Hematopoietic multipotent progenitor cell treated with erythropoietin and hydrocortisone succinate and interleukin-3 and kit ligand, for 6 days (in vitro differentiated cells): ENCODE measurements at places on chromosomes 3 and 15.

DNA sequence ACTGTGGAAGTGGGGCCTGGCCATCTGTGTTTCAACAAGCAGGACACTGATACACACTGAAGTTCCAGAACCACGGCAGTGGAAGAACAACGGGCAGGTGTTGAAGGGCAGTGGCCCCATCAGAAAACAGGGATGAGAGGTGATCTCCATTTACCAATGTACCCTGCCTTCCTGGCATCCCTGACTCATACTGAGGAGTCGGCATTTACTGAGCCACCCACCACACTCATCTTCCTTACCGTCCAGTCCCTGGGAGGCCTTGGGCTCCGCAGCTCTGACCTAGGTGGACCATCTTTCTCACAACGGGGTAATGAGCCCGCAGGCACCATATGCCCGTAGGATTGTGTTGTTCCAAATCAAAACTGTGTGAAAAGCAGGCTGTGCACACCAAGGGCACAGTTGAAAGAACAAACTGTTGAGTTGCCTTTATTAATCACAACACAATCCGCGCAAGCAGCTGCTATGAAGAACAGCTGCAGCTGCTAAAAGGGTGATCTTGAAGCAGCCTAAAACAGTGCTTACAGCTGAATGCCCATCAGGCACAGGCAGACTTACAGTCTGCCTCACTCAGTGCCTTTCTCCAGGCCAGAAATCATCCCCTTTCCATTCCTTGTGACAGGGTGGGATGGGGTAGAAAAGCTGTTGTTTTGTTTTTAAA, 12.9 kb downstream of the MB21D2 start:
- DNase-seq, result no peak

DNA sequence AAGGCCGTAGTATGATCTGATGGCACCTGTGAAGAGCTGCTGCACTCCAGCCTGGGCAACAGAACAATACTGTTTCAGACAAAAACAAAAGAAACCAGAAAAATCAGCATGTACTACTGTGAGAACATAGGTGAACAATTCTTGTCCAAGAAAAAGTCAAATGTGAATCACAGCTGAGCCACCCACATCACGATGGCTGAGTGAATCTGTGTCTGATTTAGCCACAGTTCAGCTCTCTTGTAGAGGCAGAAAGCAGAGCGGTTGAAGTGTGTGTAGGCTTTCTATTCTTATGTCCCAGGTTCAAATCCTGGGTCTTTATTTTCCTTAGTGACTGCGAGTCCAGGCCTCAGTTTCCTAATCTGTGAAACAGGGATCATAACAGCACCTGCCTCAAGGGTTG, 4.4 kb upstream of the FURIN start:
- DNase-seq, result no peak

DNA sequence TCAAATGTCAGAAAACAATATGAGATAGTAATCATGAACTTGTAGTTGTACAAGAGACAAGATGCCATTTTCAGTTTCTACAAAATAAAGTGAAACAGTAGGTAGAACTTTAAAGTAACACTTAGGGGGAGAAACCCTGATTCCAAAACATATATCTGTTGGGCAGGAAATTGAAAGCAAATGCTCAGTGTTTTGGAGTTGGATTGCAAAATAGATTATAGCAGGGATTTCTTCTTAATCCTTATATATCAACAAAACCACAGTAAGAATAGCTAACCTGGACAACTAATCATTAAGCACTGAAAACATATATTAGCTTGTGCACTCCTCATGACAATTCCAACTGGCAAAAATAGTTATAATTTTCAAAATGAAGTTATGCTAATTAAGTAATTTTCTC, 46.9 kb downstream of the COMMD2 start:
- DNase-seq, result no peak

DNA sequence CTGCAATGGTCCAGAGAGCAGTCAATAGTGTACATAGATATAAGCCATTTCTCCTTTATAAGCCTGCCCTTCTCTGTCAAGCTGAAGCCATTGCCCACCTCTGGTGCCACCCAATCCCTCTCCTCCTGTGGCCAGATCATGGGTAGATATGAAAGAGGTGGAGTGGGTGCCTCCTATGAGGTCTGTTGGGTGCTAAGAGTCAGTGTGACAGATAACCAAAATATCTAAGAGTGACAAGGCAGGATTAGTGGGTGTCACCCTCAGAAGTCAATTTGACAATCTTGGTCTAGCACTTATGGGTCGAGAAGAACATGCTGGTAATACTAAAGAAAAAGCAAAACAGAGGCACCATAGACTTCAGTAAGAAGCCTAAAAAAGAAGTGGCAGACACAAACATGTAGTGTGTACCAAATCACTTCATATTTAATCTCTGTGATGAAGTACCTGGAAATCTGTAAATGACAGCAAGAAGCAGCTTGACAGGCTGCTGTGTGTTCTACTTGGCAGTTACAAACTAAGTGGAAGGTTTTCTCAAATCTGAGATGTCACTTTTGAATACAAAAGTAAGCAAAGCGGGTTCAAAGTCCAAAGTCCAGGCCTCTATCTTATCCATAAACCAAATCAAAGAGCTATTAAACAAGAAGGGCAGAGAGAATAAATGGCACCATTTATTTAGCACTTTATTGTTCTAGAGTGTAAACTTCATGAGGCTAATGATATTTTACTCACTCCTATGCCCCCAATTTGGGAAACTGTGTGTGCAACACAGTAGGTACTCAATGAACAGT, 118.9 kb upstream of the EOMES start:
- no peak for DNase-seq

GRCh38 chr15:70799667-70800450, 36.5 kb upstream of the UACA start:
- no peak for DNase-seq

DNA sequence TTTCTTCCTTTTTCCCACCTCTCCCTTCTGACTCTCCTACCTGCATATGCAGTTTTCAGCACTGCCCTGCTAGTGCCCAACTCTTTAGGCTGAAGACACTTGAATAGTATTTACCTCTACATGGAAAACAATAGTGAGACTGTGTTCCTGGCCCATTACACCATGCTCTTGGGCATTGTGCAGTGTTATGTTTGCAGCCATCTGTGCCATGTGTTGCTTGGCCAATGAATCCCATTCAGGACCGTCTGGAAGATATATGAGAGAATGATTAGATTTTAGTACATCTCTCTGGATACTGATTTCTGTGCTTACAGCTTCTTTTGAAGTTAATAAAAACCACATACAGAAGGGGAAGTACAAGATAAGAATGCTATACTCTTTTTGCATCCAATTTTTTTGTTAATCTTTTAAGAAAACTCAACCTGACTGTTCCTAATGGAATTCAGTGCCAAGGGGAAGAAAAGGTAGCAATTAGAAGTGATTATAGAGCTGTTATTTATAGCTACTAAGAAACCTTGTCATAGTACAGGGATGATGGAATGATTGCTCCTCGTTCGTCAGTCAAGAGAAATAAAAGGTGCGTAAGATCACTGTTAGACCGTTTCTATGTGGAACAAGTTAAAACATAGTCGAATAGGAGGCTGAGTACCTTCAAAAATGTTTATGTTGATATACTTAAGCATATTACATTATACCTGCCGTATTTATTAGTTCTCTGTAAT, 58.9 kb downstream of the TMEM41A start:
- DNase-seq, result no peak

DNA sequence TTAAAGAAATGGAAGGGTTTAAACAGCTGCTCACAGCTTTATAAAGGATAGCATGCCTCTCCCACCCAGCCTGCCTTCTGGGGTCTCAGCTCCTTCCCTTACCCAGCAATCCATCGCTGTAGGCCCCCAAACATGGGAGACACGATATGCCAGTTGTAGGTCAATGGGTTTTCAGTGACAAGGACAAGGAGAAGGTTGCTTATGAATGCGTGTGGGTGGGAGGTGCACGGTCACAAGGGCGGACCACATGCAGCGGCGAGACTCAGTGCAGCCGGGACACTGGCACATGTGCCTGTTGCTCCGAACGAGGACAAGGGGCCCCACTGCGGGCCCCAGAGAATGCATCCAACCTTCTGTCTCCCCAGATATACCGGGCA, 67.0 kb downstream of the MGLL start:
- DNase-seq, result no peak

DNA sequence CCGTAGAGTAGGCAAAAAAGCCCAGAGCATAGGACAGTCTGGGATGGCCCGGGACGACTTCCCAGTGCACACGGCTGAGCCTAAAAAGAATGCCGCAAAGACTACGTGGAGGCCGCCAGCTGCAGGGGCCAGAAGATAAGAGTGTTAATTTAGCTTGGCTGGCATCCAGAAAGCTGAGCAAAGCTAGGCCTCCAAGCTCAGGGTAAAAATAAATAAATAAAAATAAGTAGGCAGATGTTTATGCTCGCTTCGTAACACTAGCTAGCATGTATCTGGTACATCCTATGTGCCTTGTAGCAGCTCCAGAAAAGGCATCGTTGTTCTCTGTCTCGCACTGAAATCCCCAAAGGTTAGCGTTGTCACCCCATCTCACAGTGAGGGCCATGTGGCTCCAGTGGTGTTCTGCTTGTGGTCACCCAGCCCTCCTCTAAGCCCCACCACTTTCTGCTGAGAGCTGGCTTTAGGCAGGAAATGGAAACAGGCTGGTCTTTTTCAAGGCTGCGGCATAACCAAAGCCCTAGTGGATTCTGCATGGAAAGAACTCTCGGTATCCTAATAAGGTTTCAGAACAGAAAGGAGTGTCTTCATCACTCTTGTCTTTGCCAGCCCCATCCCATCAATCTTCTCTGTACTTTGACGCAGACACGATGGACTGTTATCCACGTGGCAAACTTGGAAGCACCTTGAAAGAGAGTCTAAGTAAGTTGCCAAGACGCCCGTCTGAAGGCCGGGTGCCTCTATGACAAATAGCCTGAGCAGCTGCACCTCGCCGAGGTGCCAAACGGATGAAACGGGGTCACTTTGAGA, 58.1 kb upstream of the MEF2A start:
- peak; percentile 77 for DNase-seq

GRCh38 chr15:50819344-50819743, 53.8 kb upstream of the SPPL2A start:
- DNase-seq, result no peak

DNA sequence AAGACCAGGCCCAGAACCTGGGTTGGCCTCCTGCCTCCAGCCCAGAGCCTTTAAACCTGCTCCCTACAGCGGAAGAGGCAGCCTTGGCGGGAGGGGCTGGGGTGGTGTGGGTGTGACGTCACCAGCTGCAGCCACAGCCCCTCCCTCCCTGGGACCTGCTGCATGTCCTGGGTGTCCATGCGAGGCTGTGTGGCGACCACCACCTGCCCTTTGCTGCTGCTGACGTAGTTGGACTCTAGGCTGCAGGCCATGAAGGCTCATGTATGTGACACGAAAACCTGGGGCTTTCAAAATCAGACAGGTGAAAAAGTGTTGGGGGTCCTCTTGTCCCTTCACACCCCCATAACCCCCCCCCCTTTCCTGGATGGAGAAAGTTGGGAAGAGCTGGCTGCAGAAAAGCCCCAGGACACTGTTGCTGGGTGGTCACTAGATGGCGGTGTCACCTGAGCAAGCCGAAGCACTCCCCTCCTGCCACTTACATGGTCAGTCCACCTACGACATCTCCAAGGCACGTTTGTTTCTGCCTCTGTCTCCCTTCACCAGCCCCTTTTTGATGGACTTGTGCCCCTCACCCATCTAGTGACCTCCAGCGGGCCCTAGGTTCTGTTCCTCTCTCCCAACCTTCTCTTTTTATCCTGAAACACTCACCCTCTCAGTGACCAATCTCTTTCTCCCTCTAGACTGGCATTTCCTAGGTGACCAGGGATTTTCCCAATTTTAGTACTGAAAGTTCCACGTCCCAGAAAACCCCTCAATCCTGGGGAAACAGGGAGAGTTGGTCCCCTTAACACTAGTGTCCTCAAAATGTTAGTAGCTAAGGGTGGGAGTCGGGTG, 35.2 kb downstream of the SLC6A20 start:
- DNase-seq, result peak; percentile 73

GRCh38 chr3:7280318-7280717, 419.4 kb downstream of the GRM7 start:
- DNase-seq, result no peak

DNA sequence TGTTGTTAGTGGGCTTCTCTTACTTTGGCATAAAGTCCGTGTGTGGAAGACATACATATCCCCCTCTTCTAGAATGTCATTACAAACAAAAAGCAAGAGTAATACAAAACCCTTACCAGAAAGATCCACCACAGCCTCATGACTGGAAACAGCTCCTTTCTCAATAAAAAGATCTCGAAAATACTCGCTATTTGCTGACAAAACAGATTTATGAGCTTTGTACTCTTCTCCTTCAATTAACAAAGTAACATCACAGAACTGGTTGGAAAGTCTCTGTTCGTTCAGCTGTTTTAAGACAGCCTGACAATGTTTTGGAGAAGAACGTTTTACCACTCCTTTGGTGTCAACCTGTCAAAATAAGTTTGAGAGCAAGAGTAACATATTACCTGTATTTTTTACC, 5.9 kb downstream of the ZBTB11 start:
- DNase-seq, result no peak

DNA sequence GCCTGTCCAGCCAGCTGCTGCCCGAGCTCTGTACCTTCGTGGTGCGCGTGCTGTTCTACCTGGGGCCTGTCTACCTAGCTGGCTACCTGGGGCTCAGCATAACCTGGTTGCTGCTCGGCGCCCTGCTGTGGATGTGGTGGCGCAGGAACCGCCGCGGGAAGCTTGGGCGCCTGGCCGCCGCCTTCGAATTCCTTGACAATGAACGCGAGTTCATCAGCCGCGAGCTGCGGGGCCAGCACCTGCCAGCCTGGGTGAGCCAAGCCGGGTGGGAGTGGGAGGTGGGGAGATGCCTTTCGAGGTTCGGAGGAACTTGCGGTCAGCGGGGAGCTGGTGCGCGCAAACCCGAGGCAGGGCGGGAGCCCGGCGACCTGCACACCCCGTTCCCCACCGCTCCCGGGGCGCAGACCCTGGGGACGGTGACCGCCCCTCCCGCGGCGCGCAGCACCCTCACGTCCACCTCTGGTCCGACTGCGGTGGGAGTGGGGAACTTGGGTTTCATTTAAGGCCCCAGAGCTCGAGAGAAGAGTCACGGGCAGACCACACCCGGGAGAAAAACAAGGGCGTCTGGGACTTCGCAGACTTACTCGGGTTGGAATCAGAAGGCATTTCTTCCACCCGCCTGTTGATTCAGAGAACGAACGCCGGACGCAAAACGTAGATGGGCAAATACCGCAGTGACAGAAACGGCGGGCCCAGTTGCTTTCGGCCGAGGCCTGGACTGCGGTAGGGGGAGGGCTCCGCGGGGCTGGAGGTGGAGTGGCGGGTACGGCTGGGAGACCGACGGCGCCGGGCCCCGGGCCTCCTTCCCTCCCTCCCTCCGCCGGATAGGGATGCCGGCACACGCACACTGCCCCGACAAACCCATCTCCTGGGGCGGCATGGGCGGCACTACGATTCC, 708 bp downstream of the ESYT3 start:
- no peak for DNase-seq

DNA sequence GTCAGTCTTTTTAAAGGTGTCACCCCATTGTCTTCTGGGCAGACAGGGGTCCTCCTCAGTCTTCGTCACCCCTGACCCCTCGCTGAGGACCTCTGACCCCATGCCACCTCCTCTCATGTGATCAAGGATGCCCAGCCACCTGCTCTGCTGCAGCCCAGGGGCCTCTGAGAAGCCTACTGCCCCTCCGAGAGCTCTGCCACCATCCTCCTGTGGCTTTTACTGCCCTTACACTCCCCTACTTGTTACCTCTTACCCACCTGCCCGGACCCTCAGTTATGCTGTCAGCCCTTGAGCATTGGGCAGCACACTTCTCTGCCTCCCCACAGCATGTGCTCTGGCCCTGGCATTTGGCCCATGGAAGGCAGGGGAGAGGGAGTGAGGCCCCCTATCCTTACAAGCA, 123.2 kb downstream of the LRRK1 start:
- DNase-seq, result no peak

- no peak for DNase-seq
These were observed 787 bp downstream of the TRPM1 start for GRCh38 chr15:31100738-31101137.

- DNase-seq, result no peak
These were observed 14.1 kb downstream of the SLCO3A1 start for GRCh38 chr15:91867581-91868026.
